ENCODE measurements at places on chromosomes 3 and 15.

DNA sequence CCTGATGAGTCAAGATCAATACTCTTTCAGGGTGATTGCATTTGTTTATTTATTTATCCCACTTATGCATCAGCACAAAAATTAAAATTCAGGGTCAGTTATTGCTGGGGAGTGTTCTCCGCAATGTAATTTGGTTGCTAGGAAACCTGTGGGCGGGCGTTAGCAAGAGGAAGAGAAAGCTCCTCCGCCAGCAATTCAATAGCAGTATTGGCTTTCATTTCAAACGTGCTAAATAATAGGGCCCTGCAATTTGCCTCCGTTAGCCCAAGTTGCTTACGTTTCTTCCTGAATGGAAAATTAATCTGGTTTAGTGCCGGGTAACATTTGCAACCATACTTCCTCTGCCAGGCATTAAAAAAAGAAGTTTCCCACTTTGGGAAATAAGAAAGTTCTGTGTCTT lies 35.5 kb upstream of the PLCL2 start:
- peak; percentile 47 for DNase-seq

DNA sequence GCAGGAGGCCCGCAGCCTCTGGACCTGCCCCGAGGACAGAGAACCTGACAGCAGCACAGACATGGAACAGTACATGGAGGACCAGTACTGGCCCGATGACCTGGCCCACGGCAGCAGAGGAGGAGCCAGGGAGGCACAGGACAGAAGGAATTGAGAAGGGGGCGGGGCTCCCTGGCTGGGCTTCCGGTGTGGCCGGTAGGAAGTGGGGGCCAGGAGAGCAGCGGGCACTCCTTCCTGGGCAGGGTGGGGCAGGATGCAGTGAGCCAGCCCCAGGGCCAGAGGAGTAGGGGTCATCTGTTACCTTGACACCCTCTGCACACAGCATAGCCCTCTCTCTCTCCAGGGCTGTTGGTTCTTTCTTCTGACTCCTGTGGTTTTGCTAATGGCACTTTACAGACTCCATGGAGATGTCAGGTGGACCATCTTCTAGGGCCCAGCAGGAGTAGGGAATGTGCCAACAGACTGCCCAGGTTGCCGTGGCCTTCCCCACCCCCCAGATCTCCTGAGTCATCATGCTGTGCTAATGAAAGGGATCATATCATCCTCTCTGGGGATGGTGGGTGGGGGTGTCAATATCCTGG lies 8.6 kb upstream of the ISG20 start:
- DNase-seq, result no peak

DNA sequence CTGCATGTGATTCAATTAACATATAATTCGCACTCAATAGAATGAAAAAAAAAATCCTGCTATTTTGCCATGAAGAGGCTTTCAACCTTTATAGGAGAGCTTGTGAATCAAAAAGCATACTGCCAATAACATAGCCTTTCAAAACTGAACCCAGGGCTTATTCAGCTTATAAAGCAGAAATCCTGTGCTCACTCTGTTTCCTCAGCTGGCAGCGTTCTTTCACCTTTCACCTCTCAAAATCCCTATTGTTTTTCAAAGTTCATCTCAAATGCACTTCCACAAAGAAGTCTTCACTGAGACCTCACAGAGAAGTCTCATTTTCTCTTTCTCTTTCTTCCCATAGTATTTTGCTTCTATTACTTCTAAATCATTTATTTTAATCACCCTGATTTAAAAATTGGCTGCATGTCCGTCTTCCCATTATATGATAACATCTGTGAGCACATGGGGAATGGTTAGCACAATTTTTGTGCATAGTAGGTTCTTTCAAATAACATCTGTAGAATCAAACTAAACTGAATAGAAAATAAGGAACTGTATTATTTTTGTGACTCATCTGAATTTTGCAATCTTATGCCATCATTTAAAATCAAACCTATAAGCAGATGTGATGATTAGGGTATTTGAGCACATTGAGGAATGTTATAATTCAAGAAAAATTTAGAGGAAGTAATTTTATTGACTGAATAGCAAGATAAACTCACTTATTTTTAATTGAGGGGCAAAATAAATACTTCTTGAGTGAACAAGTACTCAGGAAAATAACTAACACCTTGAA lies 373.4 kb downstream of the NLGN1 start:
- DNase-seq, result no peak

DNA sequence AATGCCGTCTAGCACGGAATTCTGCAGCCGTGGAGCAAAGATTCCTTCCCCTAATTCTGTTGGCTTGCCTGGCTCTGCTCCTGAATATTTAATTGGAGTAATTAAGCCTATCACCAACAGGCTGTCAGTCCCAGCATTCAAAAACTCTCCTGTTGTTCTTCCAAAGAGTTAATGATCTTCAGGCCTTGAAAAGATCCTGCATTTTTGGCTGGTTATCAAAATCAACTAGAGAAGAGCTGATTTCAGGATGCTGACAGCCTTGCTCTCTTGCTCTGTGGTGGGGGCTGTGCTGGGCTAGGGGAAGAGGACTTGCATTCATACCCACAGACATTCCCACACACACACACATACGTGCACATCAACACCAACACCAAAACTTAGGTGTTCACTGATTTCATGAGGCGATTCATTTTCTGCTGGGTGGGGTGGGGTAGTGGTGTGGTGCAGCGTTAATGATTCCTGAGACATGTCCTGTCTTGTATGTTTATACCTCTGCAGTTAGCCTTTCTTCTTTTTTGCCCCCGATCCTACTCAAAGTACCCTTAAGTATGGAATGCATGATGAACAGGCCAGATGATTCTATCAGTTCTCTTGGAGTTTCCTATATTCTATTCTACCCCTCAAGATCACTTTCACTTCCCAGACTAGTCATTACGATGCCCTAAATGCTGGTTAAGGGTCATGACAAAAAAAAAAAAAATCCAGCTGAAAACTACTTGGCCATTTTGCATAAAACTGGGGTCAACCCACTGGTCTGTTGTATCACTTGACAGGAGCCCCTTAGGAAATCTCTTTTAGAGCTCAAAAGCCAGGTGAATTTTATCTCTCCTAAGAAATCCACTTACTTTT lies 42.3 kb downstream of the CPN2 start:
- no peak for DNase-seq

DNA sequence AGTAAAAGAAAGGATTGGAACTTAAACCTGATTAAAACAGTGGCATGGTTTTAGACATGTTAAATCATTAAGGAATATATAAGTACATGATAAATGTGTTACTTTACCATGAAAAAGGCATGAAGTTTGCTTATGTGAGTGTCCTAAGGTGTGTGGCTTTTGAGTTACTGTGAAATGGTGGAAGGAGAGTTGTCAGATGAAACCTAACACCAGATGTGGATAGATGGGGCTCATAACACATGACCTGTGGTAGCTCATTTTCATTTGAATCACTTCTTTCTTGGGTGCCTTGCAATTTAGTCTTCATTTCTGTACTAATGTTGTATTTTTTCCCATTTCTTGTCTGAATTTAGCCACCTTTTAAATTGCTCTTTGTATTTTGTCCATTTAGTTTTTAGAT lies 13.0 kb downstream of the MEF2A start:
- DNase-seq, result no peak

DNA sequence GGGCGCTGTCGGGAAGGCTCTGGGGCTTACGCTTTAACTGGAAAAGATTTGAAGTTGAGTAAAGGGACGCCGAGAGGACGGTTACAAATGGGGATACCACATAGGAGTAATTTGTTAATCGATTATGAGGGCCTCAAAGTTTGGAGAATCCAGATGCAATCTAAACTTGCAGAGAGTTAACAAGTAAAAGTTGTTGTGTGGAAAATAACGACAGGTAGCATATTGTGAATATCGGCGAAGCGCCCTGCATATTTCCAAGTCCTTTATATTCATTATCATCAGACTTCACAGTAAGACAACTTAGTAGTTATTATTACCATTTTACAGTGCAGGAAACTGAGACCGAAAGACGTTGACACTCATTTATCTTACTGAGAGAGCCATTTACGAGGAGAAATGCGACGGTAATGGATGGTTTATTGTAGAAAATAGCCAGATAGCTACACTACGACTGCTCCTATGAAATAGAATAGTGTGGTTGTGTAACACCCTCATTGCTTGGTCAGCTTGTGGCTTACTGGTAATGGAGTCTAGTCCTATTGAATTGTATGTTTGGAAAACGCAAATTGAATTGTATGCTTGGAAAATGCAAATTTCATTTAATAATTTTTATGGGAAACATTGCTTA lies 700 bp downstream of the MKRN2 start:
- no peak for DNase-seq

DNA sequence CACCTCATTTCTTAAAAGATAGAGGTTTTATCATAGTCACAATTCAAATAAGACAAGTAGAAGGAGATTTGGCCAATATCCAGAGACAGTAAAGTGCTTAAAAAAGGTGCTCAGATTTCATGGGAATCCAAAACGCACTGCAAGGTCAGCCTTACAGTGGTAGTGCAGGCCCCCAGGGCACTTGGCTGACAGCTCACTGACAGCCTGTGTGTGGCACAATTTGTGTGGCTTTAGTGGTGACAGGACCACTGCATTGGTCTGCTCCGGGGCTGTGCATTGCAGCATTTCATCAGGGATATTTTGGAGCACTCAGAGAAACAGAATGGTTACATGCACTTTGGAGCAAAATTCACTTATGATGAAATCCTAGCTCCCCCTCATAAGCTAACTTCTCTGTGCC lies 544.3 kb downstream of the NTRK3 start:
- DNase-seq, result no peak

DNA sequence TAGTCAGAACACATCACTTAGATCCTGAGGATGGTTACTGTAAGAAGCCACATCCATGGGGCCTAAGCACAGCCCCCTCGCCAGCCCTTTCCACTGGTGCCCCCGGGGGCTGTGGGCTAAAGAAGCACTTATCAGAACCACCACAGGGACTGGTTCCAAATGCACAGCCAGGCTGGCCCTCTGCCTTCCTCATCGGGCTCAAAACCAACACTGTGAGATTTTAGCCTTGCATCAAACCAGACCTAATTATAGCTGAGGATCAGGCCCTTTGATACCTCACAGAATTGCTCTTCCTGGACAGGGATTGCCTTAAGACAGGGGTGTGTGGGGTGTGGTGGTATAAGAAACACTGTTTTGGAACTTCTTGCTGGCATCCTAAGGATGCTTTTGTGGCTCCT lies 23.7 kb downstream of the SRPRB start:
- no peak for DNase-seq

- DNase-seq, result no peak
These were observed 23.1 kb downstream of the BHLHE40 start for GRCh38 chr3:5002174-5002870.

DNA sequence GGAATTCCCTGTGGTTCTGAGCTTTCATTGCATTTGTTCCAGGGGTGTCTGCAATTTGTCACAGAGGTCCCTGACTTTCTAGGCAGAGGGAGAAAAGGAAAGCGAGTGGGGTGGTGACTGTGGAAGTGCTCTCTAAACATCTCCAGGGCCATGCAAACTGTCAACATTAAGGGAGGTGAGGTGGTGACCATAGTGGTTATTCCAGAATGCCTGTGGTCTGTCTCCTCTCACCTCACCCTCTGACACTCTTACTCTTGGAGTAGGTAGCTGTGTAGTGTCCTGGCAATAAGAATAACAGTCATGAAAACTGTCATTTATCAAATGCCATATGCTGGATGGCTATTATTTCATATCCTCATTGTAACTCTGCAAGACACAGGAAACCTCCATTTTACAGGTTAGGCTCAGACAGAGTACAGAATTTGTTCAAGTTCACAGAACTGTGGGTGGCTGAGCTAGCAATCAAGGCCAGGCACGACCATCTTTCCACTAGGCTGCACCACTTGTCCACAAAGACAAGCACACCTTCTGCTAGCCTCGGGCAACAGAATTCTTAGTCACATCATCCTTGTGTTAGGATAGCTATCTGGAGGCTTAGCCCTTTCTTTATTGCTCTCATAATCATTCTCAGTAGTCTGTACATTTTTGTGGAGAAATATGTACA lies 179.4 kb downstream of the CD47 start:
- DNase-seq, result no peak

- no peak for DNase-seq
These were observed 131.8 kb upstream of the C2CD4B start for GRCh38 chr15:62296756-62297507.

DNA sequence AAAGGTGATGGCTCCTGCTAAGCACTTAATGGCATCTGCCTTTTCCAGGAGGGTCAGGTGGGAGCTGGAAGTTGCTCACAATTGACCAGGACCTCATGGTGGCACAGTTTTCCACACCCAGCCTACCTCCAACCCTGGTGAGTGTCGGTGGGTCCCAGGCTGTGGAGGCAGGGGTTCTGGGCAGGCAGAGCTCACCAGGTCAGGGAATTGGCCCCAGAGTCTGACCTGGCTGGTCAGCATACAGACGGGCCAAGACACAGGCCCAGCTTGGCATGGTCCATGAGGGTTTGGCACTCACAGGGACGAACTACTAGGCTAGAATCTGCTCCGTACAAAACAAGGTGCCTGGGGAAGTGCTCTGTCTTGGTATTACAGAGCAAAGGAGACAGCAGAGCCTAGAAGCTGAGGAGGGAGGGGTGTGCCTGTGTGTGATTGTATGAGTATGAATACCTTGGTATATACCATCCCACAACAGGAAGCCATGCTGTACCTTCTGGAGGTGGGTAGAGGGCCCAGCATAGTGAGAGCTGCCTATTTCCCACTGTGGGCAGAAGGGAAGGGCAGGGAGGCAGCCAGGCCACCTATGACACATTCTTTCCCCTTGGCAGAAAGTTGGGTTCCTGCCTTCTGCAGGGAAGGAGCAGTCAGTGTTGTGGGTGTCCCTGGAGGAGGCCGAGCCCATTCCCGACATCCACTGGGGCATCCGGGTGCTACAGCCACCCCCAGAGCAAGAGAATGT lies 6.5 kb downstream of the APEH start:
- no peak for DNase-seq

DNA sequence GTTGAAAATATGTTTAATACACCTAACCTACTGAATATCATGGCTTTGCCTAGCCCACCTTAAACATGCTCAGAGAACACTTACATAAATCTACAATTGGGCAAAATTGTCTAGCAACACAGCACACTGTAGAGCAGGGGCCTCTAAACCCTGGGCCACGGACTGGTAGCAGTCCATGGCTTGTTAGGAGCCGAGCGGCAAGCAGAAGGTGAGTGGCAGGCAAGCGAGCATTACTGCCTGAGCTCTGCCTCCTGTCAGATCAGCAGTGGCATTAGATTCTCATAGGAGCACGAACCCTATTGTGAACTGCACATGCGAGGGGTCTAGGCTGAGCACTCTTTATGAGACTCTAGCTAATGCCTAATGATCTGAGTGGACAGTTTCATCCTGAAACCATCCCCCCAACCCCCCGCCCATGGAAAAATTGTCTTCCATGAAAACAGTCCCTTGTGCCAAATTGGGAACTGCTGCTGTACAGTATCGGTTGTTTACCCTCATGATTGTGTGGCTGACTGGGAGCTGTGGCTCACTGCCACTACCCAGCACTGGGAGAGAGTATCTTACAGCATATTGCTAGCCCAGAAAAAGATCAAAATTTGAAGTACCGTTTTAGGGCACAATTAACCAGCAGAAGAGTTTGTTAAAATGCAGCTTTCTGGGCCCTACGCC lies 26.1 kb downstream of the CMSS1 start:
- no peak for DNase-seq
